Bronchial smooth muscle cell (primary cell): ENCODE measurements at places on chromosomes 2 and 18. TPM values are rescaled to one million over a fixed set of nuclear protein-coding genes. Genes with fewer than 3 reads are reported as not detected.

GKN1 gene
- not detected in 2 replicates for total RNA-seq

SCN3A gene
- 0.17 and 0.47 TPM in 2 replicates for total RNA-seq

ABI2 gene
- 15.4 and 22.9 TPM in 2 replicates for total RNA-seq

SEPTIN2 gene
- total RNA-seq: 405 and 430 TPM in 2 replicates
